ENCODE measurements at places on chromosomes 4 and X.

- DNase-seq, result no peak
These were observed 92.1 kb upstream of the RPA4 start for GRCh38 chrX:96791559-96791958.

- no peak for DNase-seq
These were observed 810 bp downstream of the SPRY1 start for GRCh38 chr4:123397144-123398065.

GRCh38 chr4:89398146-89398545, 90.5 kb upstream of the GPRIN3 start:
- DNase-seq, result no peak

GRCh38 chrX:109632906-109633504, 8.0 kb upstream of the KCNE5 start:
- DNase-seq, result peak; percentile 39

DNA sequence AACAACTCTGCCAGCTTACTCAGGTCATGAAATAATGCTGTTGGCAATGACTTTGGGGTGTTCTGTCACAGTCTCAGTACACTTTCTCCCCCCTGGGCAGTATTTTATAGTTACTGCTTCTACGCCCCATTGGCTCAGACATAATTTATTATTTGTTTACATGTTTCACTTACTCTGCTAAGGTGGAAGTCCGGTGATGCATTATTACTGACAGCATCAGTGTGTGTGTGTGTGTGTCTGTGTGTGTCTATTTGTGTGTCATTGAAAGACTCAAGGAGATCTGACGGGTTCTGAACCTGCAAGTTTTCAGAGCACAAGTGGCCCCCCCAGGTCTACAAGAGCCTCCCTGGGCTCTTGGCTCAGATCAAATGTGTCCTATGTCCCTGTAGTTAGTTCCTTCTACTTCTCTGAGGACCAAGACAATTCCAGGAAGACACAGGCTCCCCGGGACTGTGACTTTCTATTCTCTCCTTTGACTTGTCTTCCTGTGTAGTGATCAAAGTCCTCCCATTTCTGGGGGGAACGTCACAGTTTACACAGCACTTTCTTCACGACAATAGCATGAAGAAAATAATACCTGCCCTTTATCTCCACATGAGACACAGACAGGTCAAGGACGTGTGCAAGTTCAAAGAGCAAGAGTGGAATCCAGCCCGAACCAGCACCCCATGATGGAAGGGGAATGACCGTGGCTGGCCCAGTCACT, 283.7 kb upstream of the GATB start:
- DNase-seq, result peak; percentile 42

DNA sequence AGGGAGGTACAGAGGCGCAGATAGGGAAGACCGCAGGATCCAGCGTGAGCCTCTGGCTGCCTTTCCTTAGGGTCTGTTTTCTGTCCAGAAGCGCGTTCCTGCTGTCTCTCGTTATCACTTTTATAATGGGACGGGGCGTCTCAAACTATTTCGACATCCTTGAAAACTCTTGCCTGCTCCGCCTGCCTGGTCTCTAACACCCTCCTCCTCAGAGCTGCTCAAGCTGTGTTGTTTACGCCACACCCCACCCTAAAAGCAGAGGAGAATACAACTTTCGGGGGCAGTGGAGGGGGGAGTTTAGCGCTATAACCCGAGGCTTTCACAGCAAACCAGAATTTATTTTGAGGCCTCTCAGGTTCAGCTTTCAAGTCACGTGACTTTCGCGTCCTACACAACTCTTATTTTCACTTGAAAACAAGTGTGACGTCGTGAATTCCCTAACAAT, 646 bp upstream of the FAM3A start:
- DNase-seq, result peak; percentile 60

DNA sequence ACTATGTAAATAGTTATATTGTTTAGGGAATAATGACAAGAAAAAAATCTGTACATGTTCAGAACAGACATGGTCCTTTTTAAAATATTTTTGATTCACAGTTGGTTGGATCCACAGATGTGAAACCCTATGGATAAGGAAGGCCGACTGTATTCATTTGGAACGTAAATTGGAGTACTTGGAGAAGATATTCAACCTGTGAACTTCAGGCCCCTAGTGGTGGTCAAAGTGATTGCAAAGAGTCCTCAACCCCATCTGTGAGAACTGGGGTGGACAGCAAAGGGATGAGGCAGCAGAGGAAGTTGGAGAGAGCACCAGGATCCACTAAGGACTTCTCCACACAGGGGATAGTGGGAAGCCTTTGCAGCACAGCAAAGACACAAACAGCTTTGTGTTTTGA, 6.2 kb upstream of the CXCL13 start:
- DNase-seq, result no peak

GRCh38 chr4:52625216-52625615, 33.9 kb downstream of the USP46 start:
- DNase-seq, result no peak

- DNase-seq, result no peak
These were observed 582.3 kb downstream of the FSTL5 start for GRCh38 chr4:161581262-161582230.

DNA sequence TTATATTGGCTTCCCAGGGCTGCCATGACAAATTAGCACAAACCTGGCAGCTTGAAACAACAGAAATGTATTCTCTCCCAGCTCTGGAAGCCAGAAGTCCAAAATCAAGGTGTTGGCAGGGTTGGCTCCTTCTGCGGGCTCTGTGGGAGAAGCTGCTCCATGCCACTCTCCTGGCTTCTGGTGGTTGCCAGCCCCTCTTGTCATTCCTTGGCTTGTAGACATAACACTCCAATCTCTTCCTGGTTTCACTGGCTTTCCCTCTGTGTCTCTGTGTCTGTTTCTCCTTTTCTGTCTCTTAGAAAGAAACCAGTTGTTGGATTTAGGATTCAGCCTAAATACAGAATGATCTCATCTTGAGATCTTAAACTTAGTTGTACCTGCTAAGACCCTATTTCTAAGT, 85.5 kb downstream of the USP46 start:
- no peak for DNase-seq

DNA sequence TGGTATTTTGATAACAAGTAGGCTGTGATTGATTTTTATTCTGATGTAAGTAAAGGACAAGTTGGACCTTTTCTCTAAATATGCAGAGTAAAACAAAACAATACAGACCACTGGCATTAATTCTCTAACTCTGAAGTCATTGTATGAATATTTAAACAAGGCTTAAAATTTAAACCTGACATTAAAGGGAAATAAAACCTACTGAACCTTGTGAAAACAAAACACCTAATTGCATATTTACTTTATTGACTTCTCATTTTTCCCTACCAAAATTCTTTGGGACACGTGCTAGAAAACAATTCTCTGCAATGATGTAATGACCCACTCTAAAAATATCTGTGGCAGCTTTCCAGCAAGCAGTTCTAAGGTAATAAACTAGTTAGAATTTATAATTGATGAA, 369.7 kb upstream of the TRAM1L1 start:
- no peak for DNase-seq

DNA sequence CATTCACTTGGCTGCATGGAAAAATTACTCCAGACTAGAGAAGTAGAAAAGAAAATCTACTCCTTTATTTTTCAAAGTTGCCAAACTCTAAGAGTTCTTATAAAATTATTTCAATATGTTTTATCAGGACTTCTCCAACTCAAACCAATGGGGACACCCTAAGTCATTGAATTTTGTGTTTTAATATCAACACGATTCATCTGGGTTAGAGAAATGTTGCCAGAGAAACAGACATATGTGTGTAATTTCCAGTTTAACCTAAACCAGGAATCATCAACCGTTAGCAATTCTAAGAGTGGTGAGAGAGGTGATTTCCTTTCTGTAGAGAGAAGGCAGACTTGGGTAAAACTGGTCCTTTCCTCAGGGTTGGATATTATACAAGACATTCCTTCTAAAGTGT, 291.8 kb downstream of the LDB2 start:
- DNase-seq, result no peak

DNA sequence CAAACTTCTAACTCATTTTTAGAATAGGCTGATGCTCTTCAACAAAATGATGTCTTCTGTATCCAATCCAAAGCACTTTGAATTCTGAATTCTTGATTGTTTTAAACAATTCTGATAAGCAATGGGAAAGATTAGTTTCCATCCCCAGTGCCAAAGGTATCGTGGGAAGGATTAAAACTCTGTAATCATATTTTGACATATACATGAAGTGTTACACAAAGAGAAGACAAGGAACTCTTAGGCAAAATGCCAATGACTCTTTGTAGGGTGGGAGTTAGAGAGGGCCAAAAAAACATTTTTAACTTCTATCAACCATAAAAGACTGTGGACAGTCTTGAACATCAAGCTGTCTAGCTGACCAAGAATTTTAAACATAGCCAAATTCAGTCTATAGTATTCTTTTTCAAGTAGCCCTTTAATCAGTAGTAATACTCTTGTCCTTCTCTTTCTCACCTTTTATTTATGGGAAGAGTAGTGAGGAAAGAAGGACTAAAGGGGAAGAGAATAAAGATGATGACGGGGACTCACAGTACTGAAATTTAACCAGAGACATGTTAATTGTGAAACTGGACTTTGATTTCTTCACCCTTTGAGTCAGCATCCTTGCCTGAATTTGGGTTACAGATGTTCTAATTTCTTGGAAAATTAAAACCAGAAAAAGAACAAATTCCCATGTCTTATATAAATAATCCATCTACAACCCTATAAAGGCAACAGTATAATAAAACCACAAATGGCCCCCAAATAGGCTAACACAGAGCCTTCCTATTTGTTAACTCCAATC, 51.8 kb upstream of the VEGFD start:
- DNase-seq, result no peak

- DNase-seq, result no peak
These were observed 40.2 kb upstream of the MAGED1 start for GRCh38 chrX:51853251-51853650.

DNA sequence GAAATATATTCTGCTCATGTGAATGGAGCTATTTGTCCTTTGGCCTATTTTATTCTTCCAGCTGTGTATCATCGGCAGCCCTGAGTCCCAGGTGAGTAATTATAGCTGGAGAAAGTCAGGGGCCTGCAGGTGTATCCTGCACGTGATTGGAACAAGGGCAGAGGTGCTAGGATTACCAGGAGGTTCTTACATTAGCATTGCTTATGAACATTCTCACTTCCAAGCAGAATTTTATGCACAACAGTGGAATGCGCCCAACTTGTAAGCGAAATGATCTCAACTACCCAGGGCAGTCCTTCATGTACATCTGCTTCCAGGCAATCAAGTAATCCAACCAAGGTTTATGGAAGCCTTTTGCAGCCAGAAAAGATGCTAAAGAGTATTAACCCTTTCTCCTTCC, 68.9 kb upstream of the NRK start:
- no peak for DNase-seq

GRCh38 chr4:88939697-88940096, 117.3 kb downstream of the FAM13A start:
- no peak for DNase-seq

- no peak for DNase-seq
These were observed 113.9 kb downstream of the GRIA3 start for GRCh38 chrX:123298026-123298425.

- DNase-seq, result no peak
These were observed 5.5 kb upstream of the HAUS3 start for GRCh38 chr4:2247128-2248043.

DNA sequence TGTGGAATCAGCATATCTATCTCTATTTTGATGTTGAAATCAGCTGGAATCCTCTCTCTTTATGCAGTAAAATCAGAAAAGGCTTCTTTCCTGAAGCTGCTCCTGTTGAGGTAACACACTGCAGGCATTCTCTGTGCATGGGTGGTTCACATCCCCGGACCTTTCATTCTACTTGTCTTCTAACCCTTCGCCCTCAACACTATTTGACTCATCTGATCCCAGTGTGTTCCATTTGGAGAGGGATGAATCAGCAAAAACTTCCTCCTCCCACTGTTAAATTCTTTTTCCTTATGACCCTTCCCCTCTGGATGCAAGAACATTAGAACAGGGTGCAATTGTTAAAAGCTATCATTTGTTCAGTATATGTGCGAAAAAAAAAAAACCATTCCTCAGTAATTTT, 67.4 kb downstream of the RNF150 start:
- no peak for DNase-seq

- DNase-seq, result no peak
These were observed 15.3 kb downstream of the AMER1 start for GRCh38 chrX:64190136-64190740.

DNA sequence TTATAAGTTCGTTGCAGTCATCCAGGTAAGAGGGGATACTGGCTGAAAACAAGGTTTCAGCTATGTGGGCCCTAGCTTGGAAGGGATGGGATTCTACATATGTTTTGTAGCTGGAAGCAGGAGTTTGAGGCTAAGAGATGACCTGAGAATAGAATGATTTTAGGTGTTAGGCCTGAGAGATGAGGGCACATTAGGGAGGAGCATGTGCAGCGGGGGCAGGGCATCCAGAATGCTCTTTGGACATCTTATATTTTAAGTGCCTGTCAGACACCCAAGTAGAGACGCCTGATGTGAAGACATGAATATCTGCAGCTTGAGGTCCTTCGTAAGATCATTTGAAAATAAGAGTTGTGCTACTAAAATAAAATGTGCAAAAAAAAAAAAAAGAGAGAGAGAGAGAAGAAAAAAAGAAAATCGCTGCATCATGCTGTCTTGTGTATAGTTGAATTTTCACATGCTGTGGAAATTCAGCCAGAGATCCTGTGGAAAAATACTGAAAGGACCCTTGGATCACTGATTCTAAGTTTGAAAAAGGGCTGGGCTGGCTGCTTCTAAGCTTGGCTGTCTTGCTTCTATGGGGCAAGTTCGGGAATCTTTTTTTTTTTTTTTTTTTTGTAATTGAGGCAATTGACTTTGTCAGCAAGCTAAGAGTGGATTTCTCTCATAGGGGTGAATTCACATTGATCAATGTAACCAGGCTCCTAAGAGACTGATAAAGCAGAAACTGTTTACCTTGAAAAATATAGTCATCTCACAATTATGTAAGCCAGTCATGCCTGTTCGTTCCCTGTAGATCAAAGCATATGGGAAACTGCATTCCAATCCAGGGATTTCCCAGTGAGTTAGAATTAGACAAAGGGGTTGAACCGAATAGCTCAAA, 341.0 kb upstream of the GATB start:
- DNase-seq, result no peak

- no peak for DNase-seq
These were observed 239.5 kb upstream of the HAND2 start for GRCh38 chr4:173769568-173769967.

GRCh38 chr4:108398316-108398715, 222.1 kb upstream of the RPL34 start:
- peak; percentile 38 for DNase-seq

Data from left kidney (tissue), 8 donors.